Uterus (tissue), 4 donors: ENCODE measurements at places on chromosomes 5 and 9. TPM values are rescaled to one million over a fixed set of nuclear protein-coding genes. Genes with fewer than 3 reads are reported as not detected.

- DNase-seq: no peak
- H3K36me3 ChIP-seq: no peaks in the 10 kb centered on the region
- no peaks in the 10 kb centered on the region for H3K27me3 ChIP-seq
- no peak overlapping the region for H3K4me3 ChIP-seq
- no peak overlapping the region for H3K27ac ChIP-seq
Measured at GRCh38 chr5:135977375-135977928, 22.7 kb upstream of the LECT2 start.

DNA sequence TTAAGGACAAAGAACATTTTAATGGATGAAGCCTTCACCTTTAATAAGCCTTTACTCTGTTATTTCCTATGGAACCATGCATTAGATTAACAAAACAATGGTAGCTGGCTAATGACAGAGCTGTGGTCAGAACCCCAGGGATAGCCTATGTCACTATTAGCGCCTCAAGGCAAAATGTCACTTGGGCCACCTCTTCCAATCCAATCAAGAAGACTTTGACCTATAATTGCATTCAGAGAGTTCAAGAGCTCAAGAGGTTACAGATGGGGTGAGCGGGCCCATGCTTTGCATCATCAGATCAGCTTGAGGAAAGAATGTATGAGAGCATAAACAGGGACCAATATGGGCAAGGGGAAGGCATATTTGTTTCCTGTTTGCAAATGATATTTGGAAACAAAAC, 425.1 kb downstream of the ARHGEF28 start:
- no peaks in the 10 kb centered on the region for H3K36me3 ChIP-seq
- H3K4me3 ChIP-seq: no peak overlapping the region
- no peaks in the 10 kb centered on the region for H3K4me1 ChIP-seq
- H3K27me3 ChIP-seq: no peaks in the 10 kb centered on the region
- H3K27ac ChIP-seq: no peak overlapping the region

GRCh38 chr5:97297063-97297703, 114.1 kb upstream of the RIOK2 start:
- no peak for DNase-seq
- no peaks in the 10 kb centered on the region for H3K27me3 ChIP-seq
- no peak overlapping the region for H3K4me3 ChIP-seq
- H3K36me3 ChIP-seq: no peaks in the 10 kb centered on the region
- no peaks in the 10 kb centered on the region for H3K4me1 ChIP-seq

GRCh38 chr5:137190441-137190840, 308.7 kb downstream of the SPOCK1 start:
- H3K4me1 ChIP-seq: no peaks in the 10 kb centered on the region
- no peaks in the 10 kb centered on the region for H3K27me3 ChIP-seq

DNA sequence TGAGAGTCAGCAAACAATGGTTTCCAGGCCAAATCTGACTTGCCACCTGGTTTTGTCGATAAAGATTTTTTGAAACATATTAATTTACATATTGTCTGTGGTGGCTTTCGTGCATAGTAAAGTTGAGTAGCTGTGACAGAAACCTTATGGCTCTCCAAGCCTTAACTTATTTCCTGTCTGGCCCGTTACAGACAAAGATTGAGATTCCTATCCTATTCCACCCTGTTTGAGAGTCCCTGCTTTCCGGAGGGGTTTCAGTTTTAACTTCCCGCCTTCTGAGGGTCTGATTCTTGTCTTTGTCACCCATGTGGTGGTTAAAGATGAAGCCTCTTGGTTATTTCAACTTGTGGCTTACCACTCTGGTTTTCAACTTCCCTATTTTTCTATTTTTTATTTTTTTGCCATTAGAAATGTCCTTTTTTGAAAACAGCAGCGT, 11.4 kb downstream of the OTULIN start:
- no peak for DNase-seq
- no peaks in the 10 kb centered on the region for H3K27me3 ChIP-seq
- H3K36me3 ChIP-seq: no peaks in the 10 kb centered on the region
- no peak overlapping the region for H3K4me3 ChIP-seq
- H3K4me1 ChIP-seq: peaks cover 4% of the 10 kb centered on the region

- no peak for DNase-seq
- H3K27ac ChIP-seq: no peak overlapping the region
- no peak overlapping the region for H3K4me3 ChIP-seq
- no peaks in the 10 kb centered on the region for H3K4me1 ChIP-seq
Measured at GRCh38 chr9:89149726-89150125, 28.9 kb downstream of the SHC3 start.

DNA sequence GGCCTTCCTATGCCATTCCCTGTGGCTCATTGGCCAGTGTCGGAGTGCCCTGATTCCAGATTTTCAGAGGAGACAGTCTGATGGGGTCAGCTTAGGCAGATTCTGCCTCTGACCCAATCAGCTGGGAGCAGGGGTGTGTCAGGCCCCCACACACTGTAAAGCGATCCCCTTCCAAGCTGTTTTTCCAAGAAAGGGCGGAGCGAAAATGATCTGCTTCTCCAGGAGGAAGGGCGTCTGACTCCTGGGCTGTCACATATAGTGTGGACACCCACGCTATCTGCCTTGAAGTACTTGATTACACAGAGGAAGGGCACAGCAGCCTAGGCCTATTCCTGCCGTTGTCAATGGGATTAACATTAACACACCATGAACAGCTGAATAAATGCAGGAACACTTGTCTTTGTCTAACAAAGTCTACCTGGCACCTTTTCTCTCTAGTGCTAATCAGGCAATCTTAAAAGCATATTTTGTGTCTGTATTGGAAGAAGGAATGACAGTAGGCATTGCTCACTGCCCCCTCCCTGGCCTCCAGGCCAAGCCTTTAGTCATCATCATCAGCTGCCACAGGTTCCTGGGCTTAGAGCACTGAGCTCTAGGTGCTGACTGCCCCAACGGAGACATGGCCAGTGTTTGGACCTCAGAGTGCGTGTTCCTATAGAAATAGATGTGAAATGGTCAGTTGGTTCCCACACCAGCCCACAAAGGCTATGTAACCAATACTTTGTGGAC, 218.7 kb downstream of the MELK start:
- no peak for DNase-seq
- H3K27me3 ChIP-seq: no peaks in the 10 kb centered on the region
- no peak overlapping the region for H3K4me3 ChIP-seq
- H3K27ac ChIP-seq: no peak overlapping the region

DNA sequence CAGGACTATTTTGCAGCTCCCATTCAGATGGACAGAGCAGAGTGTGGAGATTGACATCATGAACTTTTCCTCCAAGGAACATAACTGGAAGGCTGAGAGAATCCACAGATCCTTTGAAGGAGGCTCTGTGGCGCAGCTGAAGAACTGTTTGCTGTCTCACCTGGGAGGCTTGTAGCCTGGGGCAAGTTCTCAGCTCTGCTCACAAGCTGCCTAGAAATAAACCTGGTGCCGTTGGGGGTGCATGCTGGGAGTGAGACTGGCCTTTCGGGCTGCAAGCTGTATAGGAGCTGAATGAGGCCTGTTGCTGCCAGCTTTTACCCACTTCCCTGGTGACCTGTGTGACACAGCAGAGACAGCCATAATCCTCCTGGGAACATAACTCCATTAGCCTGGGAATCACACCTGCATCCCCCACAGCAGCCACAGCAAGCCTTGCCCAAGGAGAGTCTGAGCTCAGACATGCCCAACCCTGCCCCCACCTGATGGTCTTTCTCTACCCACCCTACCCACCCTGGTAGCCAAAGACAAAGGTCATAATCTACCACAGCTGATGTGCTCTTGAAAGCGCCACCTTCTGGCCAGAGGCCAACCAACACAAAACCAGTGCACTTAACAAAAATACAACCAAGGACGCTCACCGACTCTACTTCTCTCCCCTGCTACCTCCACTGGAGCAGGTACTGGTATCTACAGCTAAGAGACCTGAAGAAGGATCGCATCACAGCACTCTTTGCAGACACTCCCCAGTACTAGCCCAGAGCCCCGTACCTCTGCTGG, 205.1 kb upstream of the MRPS30 start:
- H3K27me3 ChIP-seq: no peaks in the 10 kb centered on the region
- no peaks in the 10 kb centered on the region for H3K36me3 ChIP-seq
- H3K4me1 ChIP-seq: no peaks in the 10 kb centered on the region
- H3K4me3 ChIP-seq: no peak overlapping the region
- no peak for DNase-seq
- H3K27ac ChIP-seq: no peak overlapping the region

DNA sequence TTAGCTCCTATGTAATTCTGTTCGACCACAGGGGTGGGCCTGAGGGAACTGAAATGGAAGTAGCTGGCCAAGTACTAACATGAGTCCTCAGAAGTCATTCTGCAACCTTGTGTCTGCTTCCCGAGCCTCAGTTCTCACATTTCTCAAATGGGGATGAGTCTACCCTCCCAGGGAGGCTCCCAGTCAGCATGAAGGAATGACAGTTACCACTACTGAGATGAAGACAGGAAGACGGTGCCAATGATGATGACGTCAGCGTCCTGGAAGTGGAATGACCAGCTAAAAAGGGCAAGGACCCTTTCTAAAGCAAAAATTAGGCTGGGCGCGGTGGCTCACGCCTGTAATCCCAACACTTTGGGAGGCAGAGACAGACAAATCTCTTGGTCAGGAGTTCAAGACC, 6.8 kb downstream of the PIP5KL1 start:
- peaks cover 14% of the 10 kb centered on the region for H3K4me1 ChIP-seq
- H3K36me3 ChIP-seq: no peaks in the 10 kb centered on the region
- no peak overlapping the region for H3K27ac ChIP-seq

GRCh38 chr5:20680718-20681302, 692.8 kb upstream of the CDH18 start:
- H3K4me1 ChIP-seq: no peaks in the 10 kb centered on the region
- DNase-seq: no peak
- H3K36me3 ChIP-seq: no peaks in the 10 kb centered on the region
- no peak overlapping the region for H3K27ac ChIP-seq
- H3K27me3 ChIP-seq: no peaks in the 10 kb centered on the region

DNA sequence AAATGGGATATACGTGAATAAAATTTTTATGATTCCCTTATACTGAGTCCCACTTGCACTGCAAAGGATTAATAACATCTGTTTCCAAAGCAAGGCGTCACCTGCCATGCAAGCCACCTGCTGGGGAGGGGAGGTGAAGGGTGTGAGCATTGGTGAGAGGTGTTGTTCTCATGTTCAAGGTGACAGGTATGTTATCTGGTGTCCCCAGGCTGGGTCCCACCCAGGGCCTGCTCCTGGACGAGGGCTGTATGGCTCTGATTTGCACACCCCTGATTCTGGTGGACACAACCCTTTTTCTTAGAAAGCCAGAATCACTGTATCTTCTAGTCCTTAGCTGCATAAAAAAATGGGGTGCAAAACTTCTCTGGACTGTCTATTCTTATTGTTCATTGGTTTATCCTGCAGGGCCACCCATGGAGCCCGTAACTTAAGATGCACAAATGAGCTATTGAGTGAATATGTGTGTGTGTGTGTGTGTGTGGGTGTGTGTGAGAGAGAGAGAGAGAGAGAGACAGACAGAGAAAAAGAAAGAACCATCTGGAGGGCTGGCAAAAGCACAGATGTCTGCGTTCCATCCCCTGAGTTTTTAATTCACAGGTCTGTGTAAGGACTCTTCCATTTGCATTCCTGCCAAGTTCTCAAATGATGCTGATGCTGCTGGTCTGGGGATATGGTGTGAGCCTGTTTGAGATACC, 53.7 kb downstream of the SYK start:
- no peak for DNase-seq
- no peaks in the 10 kb centered on the region for H3K27me3 ChIP-seq
- H3K4me1 ChIP-seq: no peaks in the 10 kb centered on the region
- H3K27ac ChIP-seq: no peak overlapping the region
- H3K36me3 ChIP-seq: no peaks in the 10 kb centered on the region
- no peak overlapping the region for H3K4me3 ChIP-seq

- no peak overlapping the region for H3K4me3 ChIP-seq
- H3K36me3 ChIP-seq: no peaks in the 10 kb centered on the region
- no peaks in the 10 kb centered on the region for H3K4me1 ChIP-seq
- DNase-seq: no peak
- H3K27me3 ChIP-seq: no peaks in the 10 kb centered on the region
Measured at GRCh38 chr5:151592855-151593408, 1.8 kb upstream of the FAT2 start.

DNA sequence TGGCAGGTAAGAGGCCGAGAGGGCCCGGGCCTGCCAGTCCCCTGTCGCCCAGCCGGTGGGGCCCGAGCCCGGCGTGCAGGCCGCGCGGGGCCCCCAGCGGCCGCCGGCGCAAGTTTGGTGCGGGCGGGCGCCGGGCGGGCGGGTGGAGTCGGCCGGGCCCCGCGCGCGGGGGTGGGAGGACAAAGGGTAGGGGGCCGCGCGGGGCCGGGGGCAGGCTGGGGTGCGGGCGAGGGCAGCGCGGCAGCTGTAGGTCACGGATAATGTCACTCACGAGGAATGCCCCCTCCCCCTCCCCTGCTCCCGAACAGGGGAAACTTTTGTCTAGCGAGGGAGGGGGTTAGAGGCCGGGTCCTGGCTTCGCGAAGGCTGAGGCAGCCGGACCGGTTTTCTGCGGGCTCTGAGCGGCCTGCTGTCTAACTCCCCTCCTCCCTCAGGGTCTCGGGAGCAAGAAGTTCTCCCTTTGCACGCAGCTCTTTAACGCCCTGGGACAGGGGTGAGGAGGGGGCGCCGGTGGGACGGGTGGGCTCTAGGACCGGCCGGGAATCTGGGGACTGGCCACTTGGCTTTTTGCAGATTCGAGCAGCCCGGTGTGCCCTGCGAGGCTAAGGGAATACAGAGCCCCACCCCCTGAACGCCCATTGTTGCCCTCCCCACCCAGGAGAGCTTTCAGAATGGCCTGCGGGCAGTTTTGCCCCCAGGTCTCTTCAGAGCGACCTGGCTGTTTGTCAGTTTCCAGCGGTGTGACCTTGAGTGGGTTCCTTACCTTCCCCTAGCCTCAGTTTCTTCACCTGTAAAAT, 21.3 kb upstream of the NDST1 start:
- H3K4me1 ChIP-seq: peaks cover 4% of the 10 kb centered on the region
- H3K36me3 ChIP-seq: no peaks in the 10 kb centered on the region
- H3K27me3 ChIP-seq: no peaks in the 10 kb centered on the region

- no peaks in the 10 kb centered on the region for H3K27me3 ChIP-seq
- no peaks in the 10 kb centered on the region for H3K4me1 ChIP-seq
- DNase-seq: no peak
- H3K36me3 ChIP-seq: no peaks in the 10 kb centered on the region
- H3K4me3 ChIP-seq: no peak overlapping the region
Measured at GRCh38 chr9:126495411-126496180, 118.1 kb upstream of the LMX1B start.

GRCh38 chr9:115944166-115944948, 209.2 kb upstream of the PAPPA start:
- H3K36me3 ChIP-seq: no peaks in the 10 kb centered on the region
- peaks cover 4% of the 10 kb centered on the region for H3K4me1 ChIP-seq
- peak; percentile 88 for DNase-seq
- no peak overlapping the region for H3K4me3 ChIP-seq
- H3K27me3 ChIP-seq: no peaks in the 10 kb centered on the region

DNA sequence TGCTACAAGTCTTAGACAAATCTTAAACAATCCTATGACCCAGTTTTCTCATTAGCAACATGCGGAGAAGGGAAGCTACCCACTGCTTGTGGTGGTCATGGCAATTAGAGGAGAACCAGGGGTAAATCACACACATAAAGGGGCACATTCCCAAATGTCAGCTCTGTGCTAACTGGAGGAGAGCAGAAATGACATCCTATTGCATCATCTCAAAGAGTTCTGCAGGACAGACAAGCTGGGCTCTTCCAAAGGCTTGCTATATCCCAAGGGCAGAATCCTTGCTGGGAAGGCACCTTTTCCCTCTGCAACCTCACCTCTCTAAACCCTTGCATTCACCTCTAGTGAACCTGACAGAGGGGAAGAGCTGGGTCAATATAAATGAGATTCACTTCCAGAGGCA, 17.0 kb upstream of the WWC1 start:
- H3K36me3 ChIP-seq: no peaks in the 10 kb centered on the region
- H3K27ac ChIP-seq: no peak overlapping the region

Gene ZNF883
- total RNA-seq: 6.6 TPM

Gene SHC3
- total RNA-seq: 2.2 TPM

Gene IL13
- not detected for total RNA-seq

Gene NOXA1
- total RNA-seq: 2.3 TPM

Gene FAM200C
- 26.5 TPM for total RNA-seq

Gene SLC6A3
- total RNA-seq: not detected
